Naive thymus-derived CD4-positive, alpha-beta T cell (primary cell): ENCODE measurements at places on chromosomes 5 and 9. TPM values are rescaled to one million over a fixed set of nuclear protein-coding genes. Genes with fewer than 3 reads are reported as not detected.

The TMEM215 gene
- not detected for polyA plus RNA-seq

The ANGPTL2 gene
- polyA plus RNA-seq = not detected

The SPINK1 gene
- polyA plus RNA-seq = not detected

The CARD9 gene
- polyA plus RNA-seq = 0.10 TPM

The ABLIM3 gene
- polyA plus RNA-seq = not detected

The TMEM252 gene
- polyA plus RNA-seq = not detected

The COL15A1 gene
- not detected for polyA plus RNA-seq

The TMEM174 gene
- not detected for polyA plus RNA-seq

The ADAMTS19 gene
- polyA plus RNA-seq = not detected

The PCDHA1 gene
- not detected for polyA plus RNA-seq
